Activated CD4-positive, alpha-beta T cell treated with anti-CD3 and anti-CD28 coated beads, Interleukin-2, amount 50 U/mL, for 48 hours (primary cell): ENCODE measurements at places on chromosomes 1 and 21.

DNA sequence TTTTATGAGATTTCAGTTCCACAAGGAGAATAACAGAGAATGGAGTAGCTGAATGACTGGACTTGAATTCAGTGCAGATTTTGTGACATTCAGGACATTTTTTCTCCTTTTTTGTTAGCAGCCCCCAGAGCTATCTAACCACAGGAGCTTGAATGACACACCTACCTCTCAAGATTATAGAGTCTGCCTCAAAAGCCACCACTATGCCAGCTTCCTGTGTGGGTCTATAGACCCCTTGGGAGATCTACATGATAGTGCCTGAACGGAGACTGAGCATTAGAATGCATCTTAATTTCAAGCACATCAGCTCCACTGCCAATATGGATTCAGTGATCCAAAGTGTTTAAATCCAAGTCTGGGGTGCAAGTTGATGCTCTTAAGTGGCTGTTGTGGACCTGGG is 74.4 kb upstream of the ZNF648 start:
- no peak for DNase-seq

- no peak for DNase-seq
These were observed 474.5 kb downstream of the DSCAM start for GRCh38 chr21:40372506-40372905.

DNA sequence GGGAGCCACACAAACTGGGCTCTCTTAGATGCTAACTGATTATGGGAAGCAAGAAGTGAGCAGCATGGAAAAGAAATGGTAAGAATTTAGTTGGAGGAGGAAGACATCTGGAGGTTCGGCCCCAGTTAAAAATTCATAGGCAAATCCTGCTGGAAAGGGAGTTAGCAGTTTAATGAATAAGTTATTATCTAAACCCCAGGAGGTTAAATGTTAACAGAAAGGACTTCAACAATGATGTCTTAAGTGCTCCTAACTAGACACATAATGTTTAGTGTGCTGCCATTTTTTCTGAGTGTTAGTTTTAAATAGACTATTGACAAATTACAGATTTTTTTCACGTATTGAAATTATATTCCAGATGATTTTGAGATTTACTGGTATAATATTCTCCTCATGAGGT is 1265.3 kb upstream of the ADGRL2 start:
- no peak for DNase-seq

- no peak for DNase-seq
These were observed 26.5 kb upstream of the TRIM45 start for GRCh38 chr1:117147856-117148588.

GRCh38 chr1:217095050-217095622 is 371.9 kb upstream of the ESRRG start:
- no peak for DNase-seq
